Mesenteric fat pad (tissue), 1 donor: ENCODE measurements at places on chromosomes 6 and 20.
A peak's percentile ranks its signal among the peaks of the same experiment; 100 is the strongest.

- no peak for DNase-seq
Measured at GRCh38 chr6:136365776-136366354, 76.2 kb upstream of the BCLAF1 start.

GRCh38 chr6:12436683-12437082 is 146.5 kb downstream of the EDN1 start:
- no peak for DNase-seq

DNA sequence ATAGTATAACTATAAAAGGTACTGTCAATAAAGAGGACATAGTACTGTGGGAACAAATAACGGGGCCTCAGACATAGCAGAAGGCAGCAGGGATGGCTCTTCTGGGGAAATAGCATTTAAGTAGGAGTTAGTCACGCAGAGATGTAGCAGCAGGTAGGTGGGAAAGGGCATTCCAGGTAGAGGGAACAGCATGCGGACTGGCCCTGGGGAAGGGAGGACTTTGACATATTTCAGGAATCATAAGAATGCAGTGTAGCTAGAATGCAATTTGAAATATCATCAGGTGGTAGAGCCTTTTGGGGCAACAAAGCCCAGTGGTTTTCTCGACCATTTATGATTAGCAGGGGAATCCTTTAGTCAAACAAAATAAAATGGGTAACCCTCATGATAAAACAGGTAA is 191.1 kb downstream of the SLC24A3 start:
- DNase-seq: no peak

GRCh38 chr6:136753624-136754023 is 38.7 kb downstream of the MAP3K5 start:
- DNase-seq: no peak

DNA sequence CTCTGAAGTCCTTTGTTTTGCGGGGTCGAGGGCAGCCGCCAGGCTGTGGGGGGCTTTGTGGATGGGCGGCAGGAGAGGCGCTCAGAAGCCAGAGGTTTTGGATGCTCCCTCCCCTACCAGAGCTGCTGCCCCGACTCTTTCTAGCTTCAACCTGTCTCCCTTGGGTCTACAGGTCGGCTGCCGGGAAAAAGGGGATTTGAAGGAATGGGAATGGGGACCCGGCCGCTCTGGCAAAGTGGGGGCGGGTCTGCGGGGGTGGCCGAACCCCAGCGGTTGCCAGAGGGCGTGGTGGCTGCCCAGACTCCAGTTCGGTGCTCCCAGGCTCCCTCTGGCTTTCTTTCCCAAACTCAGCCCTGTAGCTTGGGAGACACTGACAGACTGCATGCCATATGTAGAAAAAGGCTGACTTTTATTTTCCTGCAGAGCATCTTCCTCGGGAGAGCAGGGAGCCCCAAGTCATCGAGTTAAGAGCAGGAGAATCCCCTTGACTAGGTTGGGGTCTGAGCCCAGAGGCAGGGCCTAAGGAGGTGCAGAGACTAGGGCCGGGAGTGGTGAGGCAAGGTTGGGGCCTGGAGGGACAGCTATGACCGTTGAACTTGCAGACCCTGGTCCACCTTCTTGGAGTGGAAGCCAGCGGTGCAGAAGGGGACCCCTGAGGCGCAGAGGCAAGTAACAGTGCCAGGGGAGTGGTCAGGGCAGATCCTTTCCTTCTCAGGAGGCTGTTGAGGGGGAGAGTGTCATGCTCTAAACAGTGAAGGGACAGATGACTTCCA is 1.4 kb upstream of the PPP1R18 start:
- no peak for DNase-seq

- no peak for DNase-seq
Measured at GRCh38 chr6:2480267-2480966, 235.0 kb upstream of the GMDS start.

- DNase-seq: no peak
Measured at GRCh38 chr6:105786449-105786848, 299.7 kb upstream of the PRDM1 start.

DNA sequence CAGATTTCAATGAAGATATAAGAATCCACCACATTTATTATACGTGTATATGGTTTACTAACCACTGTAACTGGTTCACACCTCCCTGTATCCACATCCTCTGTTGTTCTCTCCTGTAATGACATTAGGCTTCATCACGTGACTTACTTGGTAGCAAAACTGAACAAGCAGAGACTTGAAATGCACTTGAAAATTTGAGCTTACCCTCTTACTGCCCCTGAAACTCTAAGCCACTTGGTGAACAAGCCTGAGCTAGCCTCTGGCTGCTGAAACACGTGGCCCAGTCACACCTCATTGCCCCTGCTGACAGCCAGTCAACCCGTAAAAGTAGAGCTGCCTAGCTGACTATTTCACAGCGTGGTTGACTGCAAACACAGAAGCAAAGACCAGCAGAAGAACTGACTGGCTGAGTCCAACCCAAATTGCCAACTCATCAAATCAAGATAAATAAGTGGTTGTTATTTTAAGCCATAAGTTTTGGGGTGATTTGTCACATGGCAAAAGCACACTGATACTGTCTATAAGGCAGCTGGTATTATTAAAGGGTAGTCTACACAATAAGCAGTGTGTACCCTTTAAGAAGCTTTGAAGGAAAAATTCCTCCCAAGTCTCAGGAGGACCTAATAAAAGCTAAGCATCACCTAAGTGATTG is 109.0 kb downstream of the RALGAPA2 start:
- DNase-seq: no peak

DNA sequence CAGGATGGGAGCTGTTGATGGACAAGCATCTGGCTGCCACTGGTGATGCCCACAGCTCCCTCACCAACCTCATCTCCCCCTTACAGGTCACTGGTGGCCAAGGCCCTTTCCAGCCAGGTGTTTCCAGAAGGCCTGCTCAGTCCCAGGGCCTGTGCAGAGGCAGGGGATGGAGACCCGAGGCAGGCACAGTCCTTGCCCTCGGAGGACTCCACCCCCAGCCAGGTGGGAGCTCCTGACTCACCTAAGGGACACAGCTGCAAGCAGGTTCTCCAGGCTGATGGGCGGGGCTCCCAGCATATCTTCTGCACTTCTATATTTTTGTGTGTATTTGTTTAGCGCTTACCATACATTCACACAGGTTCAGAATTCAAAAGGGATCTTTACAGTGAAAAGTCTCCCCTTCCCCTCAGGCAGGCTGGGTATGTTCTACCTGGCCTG is 17.4 kb downstream of the PRPH2 start:
- DNase-seq: peak; percentile 51

- DNase-seq: no peak
Measured at GRCh38 chr20:17542481-17542880, 11.3 kb upstream of the BFSP1 start.

DNA sequence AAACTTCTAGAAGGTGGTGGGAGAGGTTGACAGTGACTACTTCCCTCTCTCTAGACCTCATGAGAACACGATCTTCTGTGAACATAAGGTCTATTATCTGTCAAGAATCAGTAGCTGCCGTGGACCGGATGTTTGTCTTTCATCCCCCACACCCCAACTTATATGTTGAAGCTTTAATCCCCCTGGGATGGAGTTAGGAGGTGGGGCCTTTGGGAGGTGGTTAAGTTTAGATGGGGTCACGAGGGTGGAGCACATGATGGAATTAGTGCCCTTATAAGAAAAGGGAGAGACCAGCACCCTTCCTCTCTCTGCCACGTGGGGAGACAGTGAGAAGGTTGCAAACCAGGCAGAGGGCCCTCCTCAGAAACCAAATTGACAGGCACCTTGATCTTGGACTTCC is 409.1 kb downstream of the QKI start:
- DNase-seq: no peak

- DNase-seq: no peak
Measured at GRCh38 chr20:31881945-31882344, 11.5 kb downstream of the TTLL9 start.
